ENCODE measurements at places on chromosomes 7 and 10.

DNA sequence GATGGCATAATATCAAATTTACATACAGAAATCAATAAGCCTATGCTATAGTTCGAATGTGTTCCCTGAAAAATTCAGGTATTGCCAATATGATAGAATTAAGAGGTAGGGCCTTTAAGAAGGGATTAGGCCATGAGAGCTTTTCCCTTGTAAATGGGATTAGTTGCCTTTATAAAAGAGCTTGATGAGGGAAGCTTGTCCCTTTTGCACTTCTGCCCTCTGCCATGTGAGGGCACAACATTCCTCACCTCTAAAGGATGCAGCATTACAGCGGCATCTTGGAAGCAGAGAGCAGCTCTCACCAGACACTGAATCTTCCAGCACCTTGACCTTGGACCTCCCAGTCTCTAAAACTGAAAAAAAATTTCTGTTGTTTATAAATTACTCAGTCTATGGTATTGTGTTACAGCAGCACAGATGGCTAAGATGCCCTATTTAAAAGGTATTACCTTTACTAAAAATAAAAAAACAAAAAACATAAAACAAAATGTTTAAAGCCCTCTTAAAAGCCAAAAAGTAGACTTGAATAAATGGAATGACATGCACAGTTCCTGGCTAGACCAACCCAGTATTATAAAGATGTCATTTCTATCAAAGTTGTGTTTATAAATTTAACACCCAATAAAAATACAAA is 909.6 kb downstream of the REEP3 start:
- no peak for DNase-seq

- DNase-seq = no peak
Observed at GRCh38 chr10:91799612-91799975, 1.4 kb downstream of the TNKS2 start.

DNA sequence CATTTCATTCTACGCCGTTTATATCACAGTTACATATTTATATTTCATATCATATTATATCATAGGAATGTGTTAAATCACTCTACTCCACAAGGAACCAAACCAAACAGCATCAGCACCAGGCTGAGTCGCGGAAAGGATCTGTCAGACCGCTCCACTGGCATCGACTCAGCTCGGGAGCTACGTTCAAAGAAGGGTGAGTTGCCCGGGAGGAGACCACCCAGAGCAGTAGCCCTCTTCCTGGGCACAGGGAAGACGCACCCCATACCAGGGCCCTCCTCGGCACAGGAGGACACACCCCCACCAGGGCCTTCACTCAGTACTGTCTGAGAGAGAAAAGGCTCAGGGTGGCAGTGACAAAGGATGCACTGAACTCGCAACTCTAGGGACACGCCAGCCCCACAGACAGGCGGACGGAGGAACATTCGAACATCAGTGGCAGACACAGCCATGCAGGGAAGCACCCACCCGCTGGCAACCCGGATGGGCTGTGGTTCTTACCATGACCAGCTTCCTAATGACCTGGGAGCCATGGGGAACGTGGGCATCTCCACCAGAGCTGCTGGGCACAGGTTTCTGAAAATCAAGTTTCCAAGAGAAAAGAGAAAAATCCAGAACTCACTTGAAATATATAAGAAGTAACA is 28.7 kb downstream of the PITRM1 start:
- no peak for DNase-seq

DNA sequence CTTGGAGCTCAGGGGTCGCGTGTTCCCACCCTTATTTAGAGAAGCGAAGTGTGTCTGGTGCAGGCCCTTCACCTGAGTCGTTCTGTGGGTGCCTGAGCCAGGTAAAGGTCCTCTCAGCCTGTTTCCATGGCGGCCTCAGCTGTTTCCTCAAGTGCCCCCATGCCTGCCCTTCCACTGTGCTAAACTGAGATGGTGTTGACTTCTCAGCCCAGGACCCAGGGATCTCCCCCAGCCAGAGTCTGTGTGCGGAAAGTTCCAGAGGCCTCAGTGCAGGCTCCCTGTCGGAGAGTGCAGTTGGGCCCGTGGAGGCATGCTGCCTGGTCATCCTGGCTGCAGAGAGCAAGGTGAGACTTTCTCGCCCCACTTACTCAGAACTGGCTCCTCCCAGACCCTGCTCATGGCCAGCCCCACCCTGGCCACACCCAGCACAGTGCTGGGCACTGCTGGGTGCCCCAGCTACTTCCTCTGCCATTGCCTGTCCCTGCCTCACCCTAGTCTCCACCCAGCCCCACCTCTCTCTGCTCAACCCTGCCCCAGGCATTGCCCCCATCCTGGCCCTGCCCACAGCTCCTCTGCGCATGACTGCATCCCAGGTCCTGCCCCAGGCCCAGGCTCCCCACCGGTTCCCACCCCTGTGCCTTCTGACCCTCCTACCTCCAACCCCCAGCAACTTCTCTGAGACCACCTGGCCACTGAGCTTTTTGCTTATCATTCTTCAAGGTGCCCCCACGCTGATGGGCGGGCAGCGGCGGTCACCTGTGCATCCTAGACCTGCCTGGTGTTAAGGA is 20.3 kb downstream of the NACAD start:
- DNase-seq = no peak

DNA sequence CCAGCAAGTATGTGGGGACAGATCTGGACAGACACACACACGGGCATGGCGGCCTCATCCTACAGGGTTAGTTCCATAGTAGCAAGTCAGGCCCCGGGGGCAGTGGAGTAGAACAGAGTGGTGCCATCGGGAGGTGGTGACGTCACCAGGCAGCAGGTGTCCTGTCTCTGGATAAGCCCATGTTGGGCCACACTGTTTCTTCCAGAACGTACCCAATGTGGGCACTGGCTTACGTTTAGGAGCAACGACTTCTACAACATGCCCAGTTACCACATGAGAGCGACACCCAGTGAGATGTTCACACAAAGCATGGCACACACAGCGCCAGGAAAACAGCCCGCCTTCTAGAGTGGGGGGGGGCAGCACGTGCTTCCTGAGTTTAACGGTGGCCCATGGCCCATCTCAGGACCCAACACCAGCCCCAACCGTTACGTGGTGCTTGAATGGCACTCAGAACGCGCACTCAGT is 67.8 kb downstream of the CTBP2 start:
- no peak for DNase-seq

DNA sequence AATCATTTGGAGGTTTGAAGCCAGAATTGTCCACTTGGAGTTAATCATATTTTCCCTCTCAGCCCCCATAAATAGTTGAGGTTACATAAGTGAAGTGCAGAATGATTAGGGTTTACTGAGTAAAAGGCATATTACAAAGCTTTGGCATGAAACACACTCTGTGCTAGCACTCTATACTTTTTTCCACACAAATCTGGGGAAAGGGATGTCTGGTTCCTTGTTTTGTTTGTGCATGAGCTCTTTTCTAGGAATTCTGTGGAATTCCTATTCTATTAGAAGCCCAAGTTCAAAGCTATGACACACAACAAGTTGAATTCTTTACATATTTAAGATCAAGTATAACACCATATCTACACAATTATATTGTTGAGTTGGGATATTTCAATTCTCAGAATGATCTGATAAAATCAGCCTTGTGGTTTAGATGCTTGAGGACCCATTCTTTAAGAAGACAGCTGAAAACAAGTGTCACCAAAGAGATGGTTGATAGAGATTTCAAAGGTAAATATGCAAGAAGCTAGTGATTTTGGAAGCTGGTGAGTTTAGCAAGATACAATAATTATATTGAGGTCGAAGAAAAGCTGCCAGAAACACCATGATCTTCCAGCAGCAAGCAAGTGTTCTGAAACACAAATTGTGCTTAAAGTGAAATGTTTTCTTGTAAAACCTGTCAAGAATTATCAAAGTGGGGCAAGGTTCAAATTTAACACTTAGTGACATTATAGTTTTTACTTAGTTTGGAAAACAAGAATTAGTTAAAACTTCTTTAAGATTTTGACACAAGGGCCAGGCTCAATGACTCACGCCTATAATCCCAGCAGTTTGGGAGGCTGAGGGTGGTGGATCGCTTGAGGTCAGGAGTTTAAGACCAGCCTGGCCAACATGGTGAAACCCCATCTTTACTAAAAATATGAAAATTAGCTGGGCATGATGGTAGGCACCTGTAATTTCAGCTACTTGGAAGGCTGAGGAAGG is 122.6 kb downstream of the INHBA start:
- no peak for DNase-seq

GRCh38 chr10:35778306-35778705 is 136.2 kb upstream of the FZD8 start:
- no peak for DNase-seq

- DNase-seq = no peak
Observed at GRCh38 chr7:51545131-51545530, 228.5 kb upstream of the COBL start.

DNA sequence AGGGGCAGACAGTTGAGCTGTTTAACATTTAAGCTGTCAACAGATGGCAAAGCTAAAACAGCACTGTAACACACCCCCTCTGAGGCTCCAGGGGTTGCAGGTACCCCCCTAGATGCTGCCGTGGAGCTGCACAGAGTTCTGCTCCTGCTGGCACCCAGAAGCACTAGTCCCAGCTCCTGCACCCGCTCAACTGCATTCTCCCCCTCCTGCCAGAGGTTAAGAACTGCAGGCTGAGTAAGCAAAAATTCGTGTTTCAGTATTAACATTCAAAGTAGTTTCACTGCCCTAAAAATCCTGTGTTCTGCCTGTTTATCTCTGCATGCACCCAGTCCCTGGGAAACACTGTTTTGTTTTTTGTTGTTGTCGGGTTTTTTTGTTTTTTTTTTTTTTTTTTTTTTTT is 790.8 kb upstream of the KCND2 start:
- DNase-seq = no peak

DNA sequence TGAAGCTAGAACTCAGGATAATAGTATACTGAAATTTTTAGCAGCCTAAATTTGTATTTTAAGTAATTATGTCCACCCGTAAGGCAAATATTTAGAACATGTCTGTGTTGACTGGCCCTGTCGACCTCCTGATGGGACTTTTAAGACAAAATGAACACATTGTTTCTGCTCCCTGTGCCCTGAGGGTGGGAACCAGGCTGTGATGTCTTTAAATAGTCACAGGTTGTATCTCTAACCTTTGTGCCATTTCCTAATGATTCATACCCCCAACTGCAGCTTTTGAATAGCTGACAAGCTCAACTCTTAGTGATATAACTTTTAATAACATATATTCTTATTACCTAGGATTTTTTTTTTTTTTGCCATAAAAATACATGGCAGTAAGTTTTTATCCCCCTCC is 494.9 kb upstream of the AKR1E2 start:
- no peak for DNase-seq

DNA sequence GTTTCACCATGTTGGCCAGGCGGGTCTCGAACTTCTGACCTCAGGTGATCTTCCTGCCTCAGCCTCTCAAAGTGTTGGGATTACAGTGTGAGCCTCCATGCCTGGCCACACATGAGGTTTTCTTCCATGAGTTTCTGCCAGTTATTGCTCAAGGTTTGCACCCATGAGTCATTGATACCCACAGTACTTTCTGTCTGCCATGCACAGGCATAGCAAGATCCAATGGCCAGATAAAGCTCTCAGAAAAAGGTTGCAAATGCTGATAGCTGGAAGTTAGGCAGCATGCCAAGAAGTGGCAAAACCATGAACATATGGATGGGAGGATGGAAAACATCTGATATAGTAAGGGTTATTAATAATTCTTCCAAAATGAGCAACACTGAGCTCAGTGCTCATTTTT is 298.7 kb upstream of the NRG3 start:
- no peak for DNase-seq

DNA sequence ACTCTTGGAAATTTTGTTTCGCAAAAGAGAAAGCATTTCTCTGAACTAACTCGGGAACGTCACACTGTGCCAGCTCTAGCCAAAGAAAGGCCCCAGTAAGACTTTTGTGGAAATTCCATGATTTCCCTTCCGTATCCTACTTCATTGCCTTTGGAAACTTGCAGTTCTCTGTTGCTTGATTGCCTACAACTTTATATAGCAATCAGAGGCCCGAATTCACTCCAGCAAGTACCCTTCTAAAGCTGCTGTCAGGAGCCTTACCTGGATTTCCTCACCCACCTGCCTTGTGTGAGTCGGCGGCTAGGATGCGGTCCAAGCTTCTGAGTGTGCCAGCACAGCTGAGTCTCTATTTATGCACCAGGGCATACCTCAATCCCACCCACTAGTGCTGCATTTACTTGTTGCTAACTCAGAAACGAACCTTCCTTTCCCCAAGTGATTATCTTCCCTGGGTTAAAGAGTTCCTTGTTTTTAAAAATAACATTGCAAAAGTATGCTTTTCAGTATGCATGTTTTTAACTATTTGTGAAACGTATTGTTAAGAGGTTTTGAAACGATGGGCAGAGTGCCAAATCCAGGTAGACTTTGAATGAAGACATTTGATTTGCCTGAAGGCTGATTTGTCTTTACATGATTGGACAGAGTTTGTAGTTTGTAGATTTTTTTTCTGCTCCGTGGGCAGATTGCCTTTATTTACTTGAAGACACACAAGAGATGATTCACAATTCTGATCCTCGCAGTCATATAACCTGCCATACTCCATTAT is at the start of gene AGR2:
Gene AGR2, minus strand, starts transcription at position 326 of the 766 bp plus-strand sequence. CDS start 3,203 bp downstream, outside the sequence.
- no peak for DNase-seq

DNA sequence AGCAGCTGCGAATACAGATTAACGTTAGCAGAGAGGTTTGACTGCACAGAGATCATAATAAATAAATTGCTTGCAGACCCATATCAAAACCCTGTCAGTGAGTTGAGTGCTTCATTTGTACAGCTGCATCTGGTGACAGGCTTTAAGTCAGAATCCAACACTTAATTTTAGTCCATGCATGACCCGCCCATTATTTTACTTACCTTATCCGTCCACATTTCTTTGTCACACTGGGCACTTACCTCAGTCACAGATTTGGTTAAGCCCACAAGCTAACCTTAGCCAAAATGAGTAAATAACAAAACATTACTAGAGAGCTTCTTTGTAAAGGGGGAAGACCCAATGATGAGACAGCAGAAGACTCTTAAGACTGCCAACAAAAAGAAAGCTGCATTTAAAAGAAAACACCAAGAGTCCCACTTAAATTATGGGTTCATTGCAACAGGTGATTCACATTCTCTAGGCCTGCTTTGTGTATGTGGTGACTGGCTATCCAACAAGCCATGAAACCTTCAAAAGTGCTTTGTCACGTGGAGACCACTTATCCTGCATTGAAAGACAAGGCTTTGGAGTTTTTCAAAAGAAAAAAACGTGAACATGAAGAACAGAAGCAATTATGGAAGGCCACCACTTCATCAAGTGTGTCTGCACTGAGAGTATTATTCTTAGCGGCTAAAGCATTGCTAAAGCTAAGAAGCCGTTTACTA is 32.2 kb downstream of the PHTF2 start:
- DNase-seq = no peak
